Left renal cortex interstitium (tissue), 4 donors: ENCODE measurements at places on chromosomes 11 and 22. TPM values are rescaled to one million over a fixed set of nuclear protein-coding genes. Genes with fewer than 3 reads are reported as not detected.
A peak's percentile ranks its signal among the peaks of the same experiment; 100 is the strongest.

DNA sequence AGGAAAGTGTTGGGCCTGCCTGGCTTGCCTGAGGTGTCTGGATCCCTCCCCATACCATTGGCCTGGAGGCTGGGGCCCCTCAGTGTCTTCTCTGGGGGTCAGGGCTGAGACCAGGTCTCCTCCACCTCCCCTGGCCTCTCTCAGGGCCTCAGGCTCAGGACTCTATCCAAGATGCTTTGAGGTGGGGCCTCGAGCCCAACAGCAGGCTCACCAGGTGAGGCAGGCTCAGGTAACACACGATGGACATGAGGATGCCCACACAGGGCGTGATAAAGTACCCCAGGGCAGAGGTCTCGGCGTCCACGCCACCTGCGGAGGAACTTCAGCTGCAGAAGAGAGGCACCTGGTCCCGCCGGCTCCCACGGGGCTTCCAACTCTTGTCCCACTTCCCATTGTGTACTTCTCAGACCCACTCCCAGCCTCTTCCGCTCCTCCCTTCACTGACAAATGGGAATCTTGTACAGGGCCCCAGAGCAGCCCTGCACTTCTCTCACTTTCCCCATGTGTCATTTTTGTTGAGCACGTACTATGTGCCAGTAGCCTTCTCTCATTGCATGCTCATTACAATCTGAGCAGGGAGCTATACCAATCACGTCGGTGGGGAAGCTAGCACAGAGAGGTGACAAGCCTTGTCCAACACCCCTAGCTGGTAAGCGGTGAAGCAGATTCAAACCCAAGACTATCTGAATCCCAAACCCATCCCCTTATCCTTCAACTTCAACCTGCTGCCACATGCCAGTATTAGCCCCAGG lies 3.8 kb downstream of the SLC29A2 start:
- DNase-seq, result no peak

DNA sequence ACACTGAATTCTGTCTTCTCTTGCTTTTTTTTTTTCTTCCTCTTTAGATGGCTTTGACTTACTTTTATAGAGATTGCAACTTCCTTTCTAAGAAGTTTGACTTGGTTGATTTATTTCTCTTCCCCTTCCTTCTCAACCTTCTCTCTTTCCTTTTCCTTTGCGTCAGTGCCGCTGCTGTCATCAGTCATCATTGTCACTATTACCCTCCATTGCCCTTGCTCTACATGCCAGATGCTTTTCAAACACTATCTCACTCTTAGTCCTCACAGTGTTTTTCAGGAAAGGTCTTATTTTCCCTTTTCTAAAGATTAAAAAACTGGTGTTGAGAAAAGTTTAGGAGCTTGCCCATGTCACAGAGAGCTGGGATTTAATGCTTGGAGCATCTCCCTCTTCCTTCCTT lies 74.7 kb upstream of the C11orf87 start:
- DNase-seq, result no peak

GRCh38 chr11:30348035-30348434 lies 25.1 kb downstream of the ARL14EP start:
- DNase-seq, result no peak

- DNase-seq, result no peak
Observed at GRCh38 chr22:23565915-23566704, 14.0 kb downstream of the IGLL1 start.

GRCh38 chr11:31714840-31715239 lies 96.3 kb downstream of the PAX6 start:
- DNase-seq, result no peak

DNA sequence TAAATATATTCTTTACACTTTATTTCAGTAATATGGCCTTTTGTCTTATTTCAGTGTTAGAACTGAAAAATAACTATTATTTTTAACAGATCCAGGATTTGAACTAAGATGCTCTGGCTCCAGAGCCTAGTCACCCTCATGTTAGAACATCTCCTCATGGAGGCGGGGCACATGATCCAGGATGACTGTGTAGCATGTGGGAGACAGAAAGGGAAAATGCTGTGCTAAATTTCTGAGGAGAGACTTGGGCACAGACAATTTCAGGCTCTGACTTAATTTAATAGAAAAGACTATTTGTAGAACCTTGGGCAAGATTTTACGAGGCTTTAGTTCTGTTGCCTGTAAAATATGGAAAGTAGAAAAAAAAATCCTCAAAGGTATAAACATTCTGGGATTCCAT lies 24.1 kb downstream of the CTSC start:
- DNase-seq, result no peak

GRCh38 chr11:128610721-128611617 lies 23.6 kb upstream of the ETS1 start:
- no peak for DNase-seq

DNA sequence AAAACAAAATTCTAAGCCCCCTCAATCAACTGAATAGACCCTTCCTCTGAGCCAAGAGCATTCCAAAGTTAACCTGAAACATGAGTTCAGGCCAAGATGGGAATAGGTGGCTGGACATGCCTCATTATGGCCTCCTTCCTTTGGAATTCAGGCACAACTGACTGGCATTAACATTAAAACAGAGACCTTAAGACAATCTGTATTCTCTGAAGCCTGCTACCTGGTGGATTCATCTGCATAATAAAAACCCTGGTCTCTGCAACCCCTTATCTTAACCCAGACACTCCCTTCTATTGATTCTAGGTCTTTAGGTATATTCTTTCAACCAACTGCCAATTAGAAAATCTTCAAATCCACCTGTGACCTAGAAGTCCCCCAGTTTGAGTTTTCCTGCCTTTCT lies 66.3 kb downstream of the JRKL start:
- DNase-seq, result no peak

- DNase-seq, result no peak
Observed at GRCh38 chr11:83132191-83132590, 24.7 kb upstream of the PCF11 start.

DNA sequence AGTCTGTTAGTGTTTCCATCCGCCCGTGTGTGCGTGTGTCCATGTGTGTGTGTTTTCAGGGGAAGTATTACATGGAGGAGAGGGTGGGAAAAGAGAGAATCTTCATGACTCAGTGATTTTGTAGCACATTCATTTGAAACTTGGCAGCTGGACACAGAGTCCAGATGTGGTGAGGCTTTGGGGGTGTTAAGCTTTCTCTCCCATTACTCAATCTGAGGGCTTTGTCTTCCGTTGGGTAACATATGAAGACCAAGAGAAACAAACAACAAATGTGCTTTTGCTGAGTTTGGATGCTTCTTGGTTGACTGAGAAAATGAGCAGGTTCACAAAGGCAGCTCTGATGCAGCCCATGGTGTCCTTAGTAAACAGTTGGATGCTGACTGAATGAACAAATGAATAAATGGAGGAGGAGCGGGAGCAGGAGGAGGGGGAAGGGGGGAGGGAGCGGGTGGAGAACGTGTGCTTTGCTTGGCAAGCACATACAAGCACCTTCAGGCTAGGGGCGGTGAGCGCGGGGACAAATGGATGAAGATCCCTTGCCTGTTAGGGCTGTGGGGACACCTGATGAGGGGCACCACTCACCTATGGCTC lies 104.3 kb downstream of the ST3GAL4 start:
- DNase-seq, result no peak

GRCh38 chr22:38172832-38173640 lies 8.6 kb downstream of the PLA2G6 start:
- no peak for DNase-seq

GRCh38 chr11:64998141-64998540 lies 1.4 kb upstream of the BATF2 start:
- DNase-seq, result no peak

- DNase-seq, result no peak
Observed at GRCh38 chr11:67271541-67272284, 5.4 kb downstream of the GRK2 start.

- no peak for DNase-seq
Observed at GRCh38 chr22:11605468-11605981, 3922.5 kb upstream of the OR11H1 start.

DNA sequence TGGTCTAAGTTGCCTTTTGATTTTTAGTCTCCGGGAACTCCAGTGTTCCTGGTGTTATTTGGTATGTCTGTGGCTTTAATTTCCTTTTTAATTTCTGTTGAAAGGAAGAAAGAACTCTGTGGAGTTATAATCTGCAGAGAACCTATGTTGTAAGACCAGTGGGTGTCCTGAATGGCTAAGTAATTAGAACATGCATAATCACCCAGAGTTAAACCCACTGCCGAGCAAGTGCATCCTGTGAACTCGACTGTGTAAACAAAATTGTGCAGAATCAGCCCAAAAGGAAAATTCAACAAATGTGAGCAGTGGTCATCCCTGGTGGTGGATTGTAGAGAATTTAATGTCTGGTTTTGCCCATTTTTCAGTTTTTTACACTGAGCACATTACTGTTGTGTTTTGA lies 162.5 kb downstream of the COMMD9 start:
- no peak for DNase-seq

DNA sequence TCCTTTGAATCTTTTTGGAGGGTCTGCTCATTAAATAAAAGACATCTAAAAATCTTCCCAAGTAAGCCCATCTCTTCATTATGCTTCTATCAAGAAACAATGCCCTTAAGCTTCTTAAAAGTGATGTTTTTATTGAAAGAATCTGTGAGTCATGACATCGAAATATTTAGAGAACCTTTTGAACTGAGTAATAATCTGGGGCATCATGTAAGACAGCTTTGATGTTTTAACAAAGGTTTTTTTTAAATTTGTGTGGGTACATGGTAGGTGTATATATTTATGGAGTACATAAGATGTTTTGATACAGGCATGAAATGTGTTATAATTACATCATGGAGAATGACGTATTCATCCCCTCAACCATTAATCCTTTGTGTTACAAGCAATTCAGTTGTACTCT lies 46.8 kb downstream of the PLAAT5 start:
- DNase-seq, result no peak

DNA sequence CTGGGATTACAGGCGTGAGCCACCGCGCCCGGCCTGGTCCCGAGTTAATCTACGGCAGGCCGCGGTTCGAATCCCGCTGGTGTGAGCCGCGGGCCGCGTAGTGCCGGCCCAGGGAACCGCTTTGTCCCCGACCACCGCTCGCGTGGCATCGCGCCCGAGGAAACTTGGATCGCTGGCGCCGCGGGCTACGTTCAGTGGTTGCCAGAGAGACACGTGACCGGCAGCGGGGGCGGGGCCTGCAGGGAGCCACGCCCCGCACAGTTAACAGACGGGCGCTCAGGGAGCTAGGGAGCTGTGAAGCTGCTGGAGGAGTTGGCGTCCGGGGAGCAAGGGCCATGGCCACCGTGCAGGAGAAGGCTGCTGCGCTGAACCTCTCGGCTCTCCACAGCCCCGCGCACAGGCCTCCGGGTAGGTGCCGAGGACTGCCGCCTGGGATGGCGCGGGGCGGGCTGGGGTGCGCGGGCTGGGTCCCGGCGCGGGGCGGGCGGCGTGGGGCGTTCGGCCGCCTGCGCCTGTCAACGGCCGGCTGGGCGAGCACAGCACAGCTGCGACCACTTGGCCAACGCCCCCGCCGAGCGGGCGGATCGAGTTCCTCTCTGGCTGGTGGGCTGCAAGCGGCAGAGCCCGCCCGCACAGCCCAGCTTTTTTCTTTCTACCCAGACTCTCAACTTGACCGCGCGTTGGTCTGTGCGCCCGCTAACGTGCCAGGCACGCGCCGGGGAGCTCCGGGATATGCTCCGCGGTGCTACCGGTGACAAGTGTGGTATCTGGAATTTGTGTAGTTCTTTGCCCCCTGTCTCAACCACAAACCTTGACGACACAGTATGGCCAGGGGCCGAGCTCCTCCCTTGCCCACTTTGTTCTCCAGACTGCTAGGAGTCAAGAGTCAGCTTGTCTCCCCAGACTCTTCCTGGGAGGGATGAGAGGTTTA lies at the start of gene DEPDC7:
Gene DEPDC7, plus strand, starts transcription at position 258 of the 931 bp plus-strand sequence. Its CDS starts 78 bp downstream, at position 336.
- DNase-seq, result peak; percentile 45

DNA sequence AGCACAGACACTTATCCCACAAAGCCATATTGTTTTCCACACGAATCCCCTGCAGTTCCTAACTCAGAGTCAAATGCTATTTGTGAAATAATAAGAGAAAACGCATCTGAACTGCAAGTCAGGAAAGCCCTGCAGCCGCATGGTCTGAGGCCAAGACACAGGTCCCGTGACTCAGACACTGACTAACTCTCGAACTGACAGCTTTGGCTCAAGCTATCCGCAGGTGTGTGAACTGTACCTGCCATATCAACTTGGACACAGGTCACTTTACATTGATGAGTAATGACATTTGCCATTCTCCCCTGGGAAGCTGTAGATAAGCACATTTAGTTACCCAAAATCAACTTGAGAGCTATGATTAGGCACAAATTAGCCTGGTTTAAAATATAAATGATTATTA lies 34.9 kb upstream of the NFRKB start:
- no peak for DNase-seq

DNA sequence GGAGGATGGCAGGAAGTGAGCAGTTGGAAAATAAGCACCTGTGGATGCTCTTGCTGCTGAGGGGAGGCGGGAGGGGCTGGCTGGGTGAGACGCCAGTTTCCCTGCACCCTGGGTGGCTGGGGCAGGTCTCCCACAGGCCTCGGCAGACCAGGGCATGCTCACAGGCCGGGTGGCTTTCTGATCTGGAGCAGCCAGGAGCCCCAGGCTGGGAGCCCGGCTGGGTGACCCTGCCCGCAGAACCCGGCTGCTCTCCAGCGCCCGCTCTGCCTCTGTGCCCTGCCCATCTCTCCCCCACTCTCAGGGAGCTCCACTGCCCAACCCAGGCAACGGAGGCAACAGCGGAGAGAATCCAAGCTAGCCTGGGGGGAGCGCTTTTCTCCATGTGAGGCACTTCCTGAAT lies 24.6 kb downstream of the DCPS start:
- DNase-seq, result no peak

GRCh38 chr11:10377183-10377582 lies 72.3 kb downstream of the ADM start:
- DNase-seq, result no peak

GRCh38 chr11:36010010-36010740 lies 66.3 kb downstream of the LDLRAD3 start:
- DNase-seq, result no peak

DNA sequence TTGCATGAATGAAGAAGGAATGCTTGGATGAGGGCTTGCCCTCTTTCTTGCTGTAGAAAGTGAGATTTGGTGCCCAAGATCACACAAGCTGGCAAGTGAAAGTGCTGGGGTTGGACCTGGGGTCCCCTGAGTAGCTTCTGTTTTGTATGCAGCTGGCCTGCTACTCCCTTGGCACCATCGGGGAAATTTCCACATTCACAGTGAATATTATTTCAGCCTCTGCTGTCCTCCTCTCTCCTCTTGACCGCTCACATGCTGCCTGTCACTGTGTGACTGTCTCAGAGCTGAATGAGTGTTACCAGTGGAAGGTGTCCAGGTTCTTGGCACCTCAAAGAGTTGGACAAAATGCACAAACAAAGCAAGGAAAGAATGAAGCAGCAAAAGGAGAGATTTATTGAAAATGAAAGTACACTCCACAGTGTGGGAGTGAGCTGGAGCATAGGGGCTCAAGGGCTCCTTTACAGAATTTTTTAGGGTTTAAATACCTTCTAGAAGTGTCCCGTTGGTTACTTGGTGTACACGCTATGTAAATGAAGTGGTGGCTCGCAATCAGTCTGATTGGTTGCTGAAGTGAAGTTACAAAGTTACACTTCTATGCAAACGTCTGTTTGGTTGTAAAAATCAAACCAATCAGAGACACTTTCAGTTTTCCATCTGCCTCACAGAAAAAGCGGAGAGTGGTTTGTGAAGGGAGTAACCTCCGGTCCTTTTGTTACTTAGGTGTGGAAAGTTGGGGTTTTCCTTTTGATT lies 87.4 kb downstream of the DEPDC5 start:
- DNase-seq, result no peak

The GPHA2 gene
- polyA plus RNA-seq, result 3.1 TPM

The OR5B21 gene
- not detected for polyA plus RNA-seq

The NUDT8 gene
- 7.6 TPM for polyA plus RNA-seq

The HEPHL1 gene
- 0.30 TPM for polyA plus RNA-seq

The MCAM gene
- polyA plus RNA-seq, result 52.3 TPM

The ZBED5 gene
- polyA plus RNA-seq, result 118 TPM

The PGGHG gene
- 22.5 TPM for polyA plus RNA-seq

The RPL27A gene
- polyA plus RNA-seq, result 2,193 TPM

The PGA5 gene
- polyA plus RNA-seq, result 0.53 TPM
